Fibroblast of skin of right biceps (primary cell): ENCODE measurements at places on chromosomes 1 and 21.

GRCh38 chr1:67685558-67686266 lies 711 bp downstream of the GADD45A start:
- peak; percentile 51 for DNase-seq

DNA sequence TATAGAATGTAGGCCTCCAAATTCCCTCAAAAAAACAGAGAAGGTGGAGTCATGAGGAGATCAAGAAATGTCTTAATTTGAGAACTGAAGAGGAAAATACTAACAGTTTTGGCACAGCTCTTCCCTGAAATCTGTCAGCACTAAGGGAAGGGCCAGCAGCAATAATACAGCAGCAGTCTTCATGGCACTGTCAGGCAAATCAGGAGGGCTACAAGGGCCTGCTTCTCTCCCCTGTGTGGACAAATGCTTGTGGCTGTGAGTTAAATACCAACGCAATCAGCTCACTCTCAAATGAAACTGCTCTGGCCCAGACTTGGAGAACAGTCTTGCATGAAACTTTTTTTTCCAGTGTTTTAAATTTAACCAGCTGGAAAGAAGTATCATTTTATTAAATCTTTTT lies 20.5 kb upstream of the CNN3 start:
- peak; percentile 84 for DNase-seq

DNA sequence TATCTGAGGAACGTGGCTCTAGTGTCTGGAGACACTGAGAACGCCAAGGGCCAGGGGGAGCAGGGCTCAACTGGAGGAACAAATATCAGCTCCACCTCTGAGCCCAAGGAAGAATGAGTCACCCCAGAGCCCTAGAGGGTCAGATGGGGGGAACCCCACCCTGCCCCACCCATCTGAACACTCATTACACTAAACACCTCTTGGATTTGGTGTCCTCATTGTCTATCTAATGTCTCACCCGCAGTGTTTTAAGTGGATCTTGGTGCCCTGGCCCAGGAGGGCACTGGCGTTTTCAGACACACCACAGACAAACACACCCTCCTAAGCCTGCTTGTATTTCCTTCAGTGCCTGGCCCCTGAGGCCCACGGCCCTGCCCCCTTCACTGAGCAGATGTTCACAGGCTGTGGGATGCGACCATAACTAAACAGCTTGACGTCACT lies 2.2 kb upstream of the FALEC start:
- DNase-seq: no peak

- no peak for DNase-seq
Measured at GRCh38 chr1:5244631-5245285, 590.3 kb downstream of the AJAP1 start.

- DNase-seq: no peak
Measured at GRCh38 chr1:193068013-193068412, 8.6 kb downstream of the RO60 start.

- no peak for DNase-seq
Measured at GRCh38 chr1:84785271-84786036, 95.2 kb upstream of the SSX2IP start.

DNA sequence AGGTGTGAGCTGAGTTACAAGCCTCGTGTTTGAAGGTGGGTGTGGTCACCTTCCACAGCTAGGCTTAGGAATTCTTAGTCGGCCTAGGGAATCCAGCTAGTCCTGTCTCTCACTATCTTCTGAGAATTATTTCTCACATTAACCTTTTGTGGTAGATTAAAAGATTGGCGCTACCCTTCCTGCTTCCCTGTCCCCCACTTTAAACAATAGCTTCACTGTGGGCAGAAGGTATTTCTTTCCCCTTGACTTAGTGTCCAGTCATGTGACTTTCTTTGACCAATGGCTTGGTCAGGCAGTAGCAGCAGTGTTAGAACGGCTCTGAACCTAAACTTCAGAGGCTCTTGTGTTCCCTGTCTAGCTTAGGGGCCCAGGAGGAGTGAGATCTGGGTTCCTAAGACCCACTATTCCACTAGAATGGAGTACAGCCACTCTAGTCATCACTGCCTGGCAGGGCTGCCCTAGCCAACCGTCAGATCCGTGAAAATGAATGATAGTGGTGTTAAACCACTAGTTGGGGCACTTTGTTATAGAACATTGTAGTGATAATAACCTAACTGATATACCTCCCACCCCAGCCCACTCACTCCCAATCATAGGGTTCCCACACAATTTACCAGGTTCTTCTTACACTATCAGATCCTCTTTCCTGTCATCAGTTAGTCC lies 13.9 kb upstream of the C1orf141 start:
- no peak for DNase-seq

DNA sequence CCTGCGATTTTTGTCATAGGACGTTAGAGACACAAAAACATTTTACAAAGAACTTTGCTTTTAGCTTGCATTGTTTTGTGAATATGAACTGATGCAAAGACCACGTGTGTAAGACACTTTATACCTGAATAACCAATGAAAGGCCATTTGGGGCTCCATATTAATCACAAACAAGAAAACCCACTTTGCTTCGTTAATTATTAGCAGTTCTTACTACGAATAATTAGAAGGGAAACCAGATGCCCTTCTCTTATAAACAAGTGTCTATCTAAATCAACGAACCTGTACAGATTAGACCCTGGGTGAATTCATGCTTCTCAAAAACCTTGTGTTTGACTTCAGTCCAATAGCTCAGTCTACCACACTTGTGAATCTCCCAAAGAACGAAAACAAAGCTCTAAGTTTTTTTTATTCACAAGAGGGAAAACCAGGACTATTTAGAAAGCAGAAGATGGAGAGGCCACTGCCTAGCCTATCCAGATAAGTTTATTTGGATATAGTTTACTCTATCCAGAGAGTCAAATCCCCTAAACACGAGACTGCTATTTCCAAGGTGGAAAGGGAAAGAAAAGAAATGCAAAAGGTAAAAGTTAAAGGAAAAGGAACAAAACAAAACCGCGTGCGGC lies 897 bp downstream of the CYYR1 start:
- no peak for DNase-seq

DNA sequence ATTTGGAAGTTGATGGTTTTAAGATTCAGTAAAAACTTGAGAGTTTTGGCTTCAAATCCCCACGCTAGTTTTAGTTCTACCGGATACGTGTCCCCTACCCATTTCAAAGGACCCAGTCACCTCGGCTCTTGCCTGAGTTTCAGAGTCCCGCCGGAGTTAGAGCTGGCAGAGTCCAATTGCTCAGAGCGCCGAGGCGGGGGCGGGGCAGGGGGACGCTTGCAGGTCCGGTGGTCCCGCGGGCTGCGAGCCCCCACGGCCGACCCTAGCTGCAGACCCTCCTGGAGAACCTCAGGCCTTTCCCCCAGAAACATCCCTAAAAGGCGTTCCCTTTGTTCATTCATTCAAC lies 765 bp upstream of the VPS45 start:
- no peak for DNase-seq

GRCh38 chr1:38570657-38570975 lies 289.0 kb downstream of the RRAGC start:
- no peak for DNase-seq

- peak; percentile 98 for DNase-seq
Measured at GRCh38 chr1:171438441-171438840, 46.9 kb upstream of the PRRC2C start.

DNA sequence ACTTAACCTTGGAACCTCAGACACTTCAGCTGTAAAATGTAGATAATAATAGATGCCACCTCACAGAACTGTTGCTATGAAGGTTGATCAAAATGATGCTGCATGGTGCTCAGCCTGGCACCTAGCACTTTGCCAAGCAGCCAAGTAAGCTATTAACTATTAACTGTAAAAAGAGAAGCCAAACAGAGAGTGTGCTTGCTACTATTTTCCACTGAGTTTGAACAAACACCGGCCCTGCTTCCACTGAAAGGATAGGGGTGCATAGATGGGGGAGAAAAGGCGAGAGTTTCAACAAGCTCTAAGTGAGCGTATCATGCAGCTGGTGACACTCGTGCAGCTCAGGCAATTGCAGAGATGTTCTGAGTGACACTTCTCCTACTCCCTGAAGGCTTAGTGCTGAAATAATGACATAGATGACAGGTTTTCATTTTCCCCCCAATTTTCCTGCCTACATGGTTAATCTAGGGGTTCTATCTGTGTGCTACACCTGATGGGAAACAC lies 78.2 kb downstream of the GPR88 start:
- DNase-seq: no peak

GRCh38 chr1:178619042-178619927 lies 105.8 kb upstream of the RALGPS2 start:
- no peak for DNase-seq

GRCh38 chr1:151716771-151717631 lies at the start of gene CELF3:
Gene CELF3 (minus strand): TSS chr1:151716803. CDS start chr1:151716020, 783 bp downstream.
- peak; percentile 7 for DNase-seq

DNA sequence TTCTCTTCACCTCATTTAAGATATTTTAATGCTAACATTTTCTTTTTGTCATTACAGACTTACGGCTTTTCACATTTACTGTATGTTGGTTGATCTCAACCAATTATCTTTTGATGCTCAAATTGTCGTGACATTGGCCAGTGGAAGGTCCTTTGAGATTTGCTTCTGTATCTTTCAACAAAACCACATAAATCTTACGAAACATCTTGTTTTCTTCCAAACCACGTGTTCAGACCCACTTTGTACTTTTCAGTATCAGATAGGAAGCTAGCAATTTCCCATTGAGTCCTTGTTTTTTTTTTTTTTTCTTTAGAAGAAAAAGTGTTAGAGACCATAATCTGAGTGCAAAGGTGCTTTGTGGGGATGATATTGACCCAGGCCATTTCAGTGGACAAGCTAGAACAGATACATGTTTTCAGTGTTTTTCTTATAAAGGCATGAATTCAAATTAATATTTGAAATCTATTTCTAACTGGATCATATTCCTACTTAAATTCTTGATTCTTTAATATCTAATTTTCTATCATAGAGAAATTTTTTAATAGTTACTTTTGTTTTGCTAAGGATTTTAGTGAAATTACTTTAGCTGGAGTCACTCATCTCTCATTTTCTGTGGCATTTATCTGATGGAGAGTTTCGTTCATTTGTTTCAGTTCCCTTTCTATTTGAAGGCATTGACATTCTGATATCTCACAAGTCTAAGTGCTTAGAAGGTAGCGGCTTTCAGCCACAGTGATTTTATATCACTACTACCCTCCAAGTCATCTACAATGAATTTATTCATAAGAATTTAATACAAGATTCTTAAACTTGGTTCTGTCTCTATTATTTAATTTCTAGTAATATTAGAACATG lies 26.7 kb downstream of the ATG4C start:
- DNase-seq: no peak

DNA sequence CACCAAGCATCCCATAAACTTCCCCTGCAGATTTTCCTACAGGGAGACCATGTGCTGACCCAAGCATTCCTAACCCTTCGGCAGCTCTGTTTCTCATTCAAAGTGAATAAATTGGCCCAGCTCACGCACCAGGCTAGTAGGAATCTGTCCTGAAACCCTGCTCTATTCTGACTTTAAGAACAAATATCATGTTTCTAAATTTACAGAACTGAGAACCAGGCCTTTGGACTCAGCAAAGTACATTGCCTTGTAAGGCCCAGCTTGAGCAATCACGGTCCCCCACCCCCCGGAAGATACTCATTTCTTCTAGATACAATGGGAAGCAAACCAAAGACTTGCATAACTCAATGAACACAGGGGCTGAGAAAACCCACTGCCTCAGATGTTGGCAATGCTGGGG lies 160.1 kb upstream of the NFIA start:
- DNase-seq: no peak

DNA sequence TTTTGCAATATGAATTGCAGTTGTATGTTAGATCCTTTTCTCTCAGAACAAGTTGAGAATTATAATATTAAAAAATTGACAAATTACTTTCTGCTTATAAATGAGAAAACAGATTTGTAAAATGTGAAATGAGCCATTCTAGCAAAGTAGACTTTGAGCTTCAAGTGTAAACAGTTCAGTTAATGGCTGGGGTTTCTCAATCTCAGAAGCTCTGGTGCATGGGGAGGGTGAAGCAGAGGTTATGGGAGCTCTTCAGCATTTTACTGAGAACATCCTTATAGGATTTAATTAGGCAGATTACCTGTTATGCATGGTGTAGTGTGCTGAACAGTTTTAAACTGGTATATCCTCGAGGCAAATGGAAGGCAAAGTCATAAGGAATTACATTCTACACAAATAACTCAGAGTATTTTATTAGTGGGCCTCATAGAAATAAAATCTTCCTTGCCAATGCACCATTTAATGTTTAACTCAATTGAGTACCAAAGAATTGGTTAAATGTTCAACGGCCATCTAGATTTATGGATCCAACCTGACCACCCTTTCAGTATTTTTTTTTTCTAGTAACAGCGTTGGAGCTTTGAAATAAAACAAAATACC lies 1143.6 kb upstream of the ADGRL2 start:
- no peak for DNase-seq

DNA sequence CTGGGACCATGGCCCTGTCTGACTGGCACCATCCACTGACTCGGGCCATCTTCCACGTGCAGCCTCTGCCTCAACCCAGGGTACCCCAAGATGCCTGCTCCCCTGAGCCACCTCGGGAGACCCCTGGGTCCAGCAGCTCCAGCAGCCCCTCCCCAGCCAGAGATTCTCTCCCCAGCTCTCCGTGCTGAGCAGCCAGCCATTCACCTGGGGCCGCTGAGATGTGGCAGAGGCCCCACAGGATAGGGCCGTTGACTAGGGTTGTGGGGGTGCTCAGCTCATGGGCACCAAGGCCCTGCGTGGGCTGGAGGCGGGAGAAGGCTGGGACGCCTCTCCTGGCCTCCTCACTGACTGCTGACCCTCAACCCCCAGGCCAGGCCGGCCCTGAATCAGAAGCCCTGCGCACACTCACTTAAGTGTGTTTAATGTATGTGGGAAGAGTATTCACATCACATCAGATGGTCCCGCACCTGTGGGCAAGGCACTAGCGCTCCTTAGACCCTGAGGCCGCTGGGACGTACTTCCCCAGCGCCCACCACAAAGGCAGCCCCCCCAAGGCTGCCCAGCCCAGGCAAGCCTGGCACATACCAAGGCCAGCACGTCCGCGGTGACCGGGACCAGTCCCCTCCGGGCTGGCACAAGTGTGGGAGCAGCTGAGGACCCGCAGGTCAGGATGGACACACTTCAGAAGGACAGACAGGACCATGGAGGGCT lies 27.8 kb downstream of the SLC19A1 start:
- DNase-seq: no peak

DNA sequence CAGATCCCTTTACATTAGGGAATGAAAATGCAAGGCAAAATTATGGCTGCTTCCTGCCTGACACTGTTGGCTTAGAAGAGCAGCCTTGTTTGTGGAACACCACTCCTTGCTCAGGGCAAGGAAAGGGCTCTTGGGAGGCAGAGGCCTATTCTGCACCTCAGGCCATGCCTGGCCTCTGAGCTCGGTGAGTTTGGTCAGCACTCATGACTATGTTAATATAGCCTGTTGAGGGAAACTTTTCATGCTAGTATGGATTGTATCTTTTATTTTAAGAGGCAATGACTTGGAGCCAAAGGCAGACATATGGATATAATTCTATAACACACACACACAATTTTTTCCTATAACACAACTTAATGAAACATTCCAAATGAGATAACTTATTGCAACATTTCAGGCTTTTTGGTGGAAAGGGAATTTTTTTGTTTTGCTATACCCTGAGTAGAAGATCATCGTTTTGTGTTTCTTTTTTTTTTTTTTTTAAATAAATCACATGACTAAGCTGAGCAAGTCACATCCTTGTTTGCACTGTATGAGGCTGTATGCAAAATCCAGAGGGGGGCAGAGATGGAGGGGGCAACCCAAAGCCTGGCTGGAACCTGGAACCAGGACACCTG lies 5.6 kb upstream of the YRDC start:
- DNase-seq: no peak
